ENCODE measurements at places on chromosomes 4 and X.

- no peak for DNase-seq
Observed at GRCh38 chr4:107388736-107389274, 331.2 kb downstream of the PAPSS1 start.

DNA sequence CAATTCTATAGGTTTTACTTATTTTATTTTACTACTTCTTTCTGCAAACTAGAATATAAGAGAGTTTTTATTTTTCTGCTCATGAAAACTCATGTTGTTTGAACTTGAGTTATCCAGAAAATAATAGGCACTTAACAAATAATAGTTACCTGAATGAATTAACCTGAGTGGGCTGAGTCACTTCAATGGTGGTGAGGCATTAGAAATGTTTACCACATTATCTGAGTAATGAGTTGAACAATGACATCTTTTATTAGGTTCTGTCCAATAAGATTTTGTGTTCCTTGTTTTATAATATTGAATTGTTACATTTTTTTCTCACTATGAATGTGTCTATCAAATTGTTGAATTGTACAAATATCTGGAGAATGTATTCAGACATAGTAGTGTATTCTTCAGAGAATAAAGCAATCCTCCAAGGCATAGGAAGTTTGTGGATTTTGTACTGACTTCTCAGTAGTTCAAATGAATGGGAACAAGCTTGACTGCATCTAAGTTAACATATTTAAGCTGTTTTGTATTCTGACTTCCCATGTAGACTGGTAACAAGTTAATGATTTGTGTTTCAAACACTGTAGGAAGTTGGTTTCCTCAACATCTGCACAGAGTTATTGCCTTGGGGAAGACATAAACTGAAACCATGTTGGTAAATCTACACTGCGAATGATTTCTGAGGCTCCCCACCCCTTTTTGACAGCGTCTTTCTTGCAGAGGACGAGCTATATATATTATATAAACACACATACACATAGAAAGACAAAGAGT is 1808.9 kb upstream of the TENM3 start:
- DNase-seq = no peak

- DNase-seq = no peak
Observed at GRCh38 chr4:37927434-37927833, 32.8 kb upstream of the PTTG2 start.

DNA sequence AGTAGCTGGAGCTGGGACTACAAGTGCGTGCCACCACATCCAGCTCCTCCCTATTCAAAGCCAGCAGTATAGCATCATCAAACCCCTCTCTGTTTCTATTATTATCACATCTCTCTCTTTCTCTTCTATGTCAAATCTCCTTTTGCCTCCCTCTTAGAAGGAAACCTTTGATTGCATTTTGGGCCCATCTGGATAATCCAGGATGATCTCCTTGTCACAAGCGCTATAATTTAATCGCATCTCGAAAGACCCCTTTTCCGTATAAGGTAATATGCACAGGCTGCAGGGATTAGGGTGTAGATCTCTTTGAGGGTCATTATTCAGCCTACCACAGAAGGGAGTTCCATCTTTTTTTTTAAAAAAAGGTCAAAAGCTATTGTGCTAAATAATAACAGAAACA is 46.4 kb upstream of the TBC1D9 start:
- DNase-seq = no peak

DNA sequence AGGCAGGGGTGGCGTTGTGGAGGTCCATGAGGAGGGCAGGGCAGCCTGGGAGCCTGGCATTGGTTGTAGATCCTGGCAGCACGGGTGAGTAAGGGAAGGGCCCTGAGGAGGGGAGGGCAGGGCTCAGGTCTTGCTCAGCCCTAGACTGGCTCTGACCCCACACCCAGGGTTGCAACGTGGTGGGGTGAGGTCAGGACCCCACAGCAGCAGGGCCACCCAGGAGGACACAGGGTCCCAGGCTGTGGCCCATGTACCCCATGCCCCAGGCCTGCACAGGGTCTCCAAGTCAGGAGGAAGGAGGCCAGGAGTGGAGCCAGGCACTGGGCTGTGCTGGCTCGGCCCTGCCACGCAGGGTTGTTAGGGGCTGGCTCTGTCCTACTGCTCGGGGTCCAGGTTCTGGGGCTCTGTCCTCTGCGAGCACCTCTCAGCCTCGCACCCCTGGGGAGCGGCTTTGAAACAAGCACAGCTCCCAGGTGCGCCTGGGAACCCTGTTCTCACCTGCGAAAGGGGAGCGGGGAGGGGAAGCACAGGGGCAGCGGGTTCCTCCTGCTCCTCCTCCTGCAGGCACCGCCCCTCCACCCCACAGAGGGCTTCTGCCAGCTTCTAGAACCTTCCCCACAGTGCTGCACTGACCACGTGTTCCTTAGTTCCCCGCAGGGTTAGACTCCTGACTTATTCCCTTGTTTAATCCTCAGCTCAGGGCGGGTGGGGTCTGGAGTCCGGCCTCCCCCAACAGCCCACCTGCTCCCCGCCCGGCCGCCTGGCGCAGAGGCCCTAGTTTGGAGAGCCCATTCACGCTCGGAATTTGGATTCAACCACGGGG is 20.4 kb downstream of the MSANTD1 start:
- no peak for DNase-seq

DNA sequence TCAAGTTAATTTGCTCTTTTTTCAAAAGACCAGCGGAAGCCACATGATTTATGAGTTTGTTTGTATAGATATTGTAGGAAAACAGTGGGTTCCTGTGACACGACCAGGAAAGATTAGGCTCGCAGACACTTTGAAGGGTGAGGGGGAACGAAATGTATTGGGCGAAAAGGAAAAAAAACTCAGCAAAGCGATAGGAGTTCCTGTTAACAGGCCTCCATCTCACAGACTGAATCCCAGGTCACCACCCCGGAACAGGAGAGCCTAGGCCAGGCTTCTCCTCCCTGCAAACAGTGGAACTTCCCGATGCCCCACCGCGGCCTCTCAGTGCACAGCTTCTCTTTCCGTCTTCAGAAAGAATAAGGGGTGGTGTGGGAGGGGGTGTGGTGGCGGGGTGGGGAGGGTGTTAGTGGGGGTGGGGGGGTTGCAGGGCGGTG is 181.8 kb upstream of the GPRIN3 start:
- no peak for DNase-seq

- peak; percentile 49 for DNase-seq
Observed at GRCh38 chrX:154136627-154137161, 7.3 kb upstream of the OPN1LW start.

DNA sequence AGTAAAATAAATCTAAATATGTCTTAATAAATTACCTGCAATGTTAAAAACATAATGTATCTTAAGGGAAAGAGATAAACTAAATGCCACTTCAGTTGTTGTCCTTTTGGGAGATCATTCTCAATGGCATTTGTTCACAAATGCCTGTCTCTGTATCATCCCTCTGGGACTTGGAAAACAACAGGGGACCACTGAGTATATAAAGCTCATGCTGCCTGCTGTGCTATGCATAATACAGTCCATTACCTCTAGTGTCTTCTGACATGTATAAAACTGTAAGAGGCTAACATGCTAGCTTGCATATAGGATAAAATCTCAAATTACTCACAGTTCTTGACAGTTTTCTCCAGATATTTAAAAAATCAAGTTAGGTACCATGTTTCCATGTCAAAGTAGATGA is 503.9 kb downstream of the PDHA2 start:
- no peak for DNase-seq

DNA sequence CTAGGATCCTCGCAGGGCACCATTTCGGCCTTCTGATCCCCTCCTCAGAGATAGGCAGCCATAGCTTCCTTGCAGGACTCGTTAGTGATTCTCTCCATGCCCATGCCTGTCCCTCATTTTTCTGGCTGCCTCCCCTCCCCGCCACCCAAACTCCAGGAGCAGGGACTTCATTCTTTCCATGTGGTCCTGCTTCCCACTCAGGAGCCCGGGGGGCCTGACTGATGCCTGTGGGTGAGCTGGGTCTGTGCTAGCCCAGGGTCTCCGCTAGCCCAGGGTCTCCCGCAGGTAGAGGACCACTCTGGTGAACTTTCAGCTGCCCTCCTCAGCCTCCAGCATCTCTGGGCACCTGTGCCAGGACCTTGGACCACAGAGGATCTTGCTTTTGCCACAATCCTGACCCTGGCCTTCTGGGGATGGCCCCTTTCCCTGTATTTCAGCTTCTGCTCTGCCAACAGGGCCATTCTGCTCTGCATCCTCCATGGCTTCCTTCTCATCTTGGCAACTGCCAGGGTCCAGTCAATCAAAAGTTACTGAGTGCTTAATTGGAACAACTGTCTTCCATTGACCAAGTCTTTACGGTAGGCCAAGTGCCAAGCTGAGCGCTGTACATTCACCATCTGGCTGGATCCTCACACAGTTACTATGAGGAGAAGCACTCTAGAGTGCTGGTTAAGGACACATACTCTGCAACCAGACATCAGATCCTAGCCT is 152.2 kb downstream of the EFNB1 start:
- no peak for DNase-seq

- peak; percentile 80 for DNase-seq
Observed at GRCh38 chr4:156638334-156638733, 333.3 kb downstream of the PDGFC start.

DNA sequence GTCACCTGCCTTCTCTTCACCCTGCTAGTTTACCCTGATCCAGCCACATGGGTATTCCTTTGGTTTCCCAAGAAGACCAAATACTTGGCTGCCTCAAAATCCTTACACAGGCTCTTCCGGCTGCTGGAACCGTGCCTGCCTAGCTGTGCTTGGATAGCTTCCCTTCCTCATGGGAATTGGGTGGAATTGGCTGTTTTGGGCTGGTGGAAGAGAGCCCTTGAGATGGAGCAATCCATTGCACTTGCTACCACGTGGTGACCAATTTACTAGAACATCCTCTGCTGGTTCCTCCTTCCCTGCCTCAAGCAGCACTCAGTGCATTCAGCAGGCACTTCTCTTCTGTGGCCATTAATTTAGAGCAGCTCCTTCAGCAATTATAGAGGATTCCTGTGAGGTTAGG is 119.3 kb upstream of the AP1S2 start:
- DNase-seq = no peak

- no peak for DNase-seq
Observed at GRCh38 chrX:154698630-154699248, 45.4 kb upstream of the CTAG2 start.

GRCh38 chr4:45668128-45668527 is 455.7 kb downstream of the GABRG1 start:
- DNase-seq = no peak

DNA sequence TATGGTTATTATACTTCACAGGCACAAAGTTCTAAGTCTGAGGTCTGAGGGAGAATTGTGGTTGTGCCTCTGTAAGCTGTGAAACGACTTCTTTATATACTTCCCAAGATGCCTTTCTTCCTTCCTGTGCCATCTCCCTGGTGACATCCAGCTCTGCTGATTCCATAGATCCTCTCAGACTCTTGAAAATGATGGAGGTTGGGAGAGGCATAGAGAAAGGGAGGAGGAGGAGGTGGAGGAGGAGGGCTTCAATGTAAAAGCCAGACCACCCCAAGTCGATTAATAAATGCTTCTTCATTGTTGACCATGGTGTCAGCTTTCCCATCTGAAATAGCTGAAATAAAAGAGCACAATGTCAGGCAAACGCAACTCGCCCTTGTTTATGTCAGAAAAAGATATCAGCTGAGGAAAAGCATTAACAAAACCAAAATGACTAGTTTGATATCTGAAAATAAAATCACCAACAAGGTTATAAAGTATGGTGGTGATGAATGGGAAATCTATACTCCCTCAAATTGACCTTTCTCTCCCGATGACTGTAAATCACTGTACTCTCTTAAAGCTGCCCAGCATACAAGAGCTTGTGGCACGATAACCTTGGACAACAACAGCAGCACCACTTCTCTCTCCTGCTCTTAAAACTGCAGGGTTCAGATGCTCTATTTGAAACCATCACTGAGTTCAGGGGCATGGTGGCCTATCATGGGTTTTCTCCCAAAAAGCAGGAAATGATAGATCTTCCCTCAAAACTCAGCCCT is 230.4 kb upstream of the GALNT7 start:
- no peak for DNase-seq

Data from fibroblast of skin of abdomen (primary cell).